Hypothalamus (tissue), 51 donors: ENCODE measurements at places on chromosomes 11 and 22.

DNA sequence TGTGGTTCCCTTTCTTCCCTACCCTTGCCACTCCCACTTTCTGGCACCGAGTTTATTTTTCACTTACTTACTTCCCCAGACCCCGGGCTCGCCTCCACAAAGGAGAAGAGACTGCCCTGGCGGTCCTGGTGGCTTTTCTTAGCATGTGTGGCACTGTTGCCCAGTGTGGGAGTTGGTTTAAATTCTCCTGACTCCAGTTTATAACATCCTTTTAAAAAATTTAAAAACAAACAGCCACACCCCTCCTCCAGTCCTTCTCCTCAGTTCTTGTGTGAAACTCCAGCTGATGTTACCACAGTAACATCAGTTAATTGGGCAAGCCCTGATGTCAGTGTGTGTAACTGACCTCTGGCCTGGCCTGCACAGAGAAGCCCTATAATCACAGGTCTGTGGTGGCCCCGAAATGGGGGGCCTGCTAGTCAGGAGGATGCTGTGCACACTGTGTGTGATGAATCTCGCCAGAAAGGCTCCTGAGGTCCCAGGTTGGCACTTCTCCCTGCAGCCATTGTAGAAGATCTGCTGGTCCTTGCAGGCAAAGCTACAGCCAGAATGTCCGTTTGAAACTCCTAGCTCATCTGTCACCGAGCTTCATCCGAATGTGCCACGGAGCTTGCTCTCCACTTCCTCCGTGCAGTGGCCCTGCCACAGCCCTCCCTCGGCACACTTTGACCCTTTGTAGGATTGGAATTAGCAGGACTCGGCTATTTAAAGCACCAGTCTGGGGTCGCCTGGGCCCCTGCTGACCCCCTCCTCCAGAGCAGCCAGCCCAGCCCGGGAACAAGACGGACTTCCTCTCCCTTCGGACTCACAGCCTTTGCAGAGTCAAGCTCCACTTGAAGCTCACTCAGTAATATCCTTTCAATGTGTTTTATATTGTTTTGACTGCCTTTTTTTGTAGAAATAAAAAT lies 7.6 kb downstream of the YDJC start:
- no peak for DNase-seq

DNA sequence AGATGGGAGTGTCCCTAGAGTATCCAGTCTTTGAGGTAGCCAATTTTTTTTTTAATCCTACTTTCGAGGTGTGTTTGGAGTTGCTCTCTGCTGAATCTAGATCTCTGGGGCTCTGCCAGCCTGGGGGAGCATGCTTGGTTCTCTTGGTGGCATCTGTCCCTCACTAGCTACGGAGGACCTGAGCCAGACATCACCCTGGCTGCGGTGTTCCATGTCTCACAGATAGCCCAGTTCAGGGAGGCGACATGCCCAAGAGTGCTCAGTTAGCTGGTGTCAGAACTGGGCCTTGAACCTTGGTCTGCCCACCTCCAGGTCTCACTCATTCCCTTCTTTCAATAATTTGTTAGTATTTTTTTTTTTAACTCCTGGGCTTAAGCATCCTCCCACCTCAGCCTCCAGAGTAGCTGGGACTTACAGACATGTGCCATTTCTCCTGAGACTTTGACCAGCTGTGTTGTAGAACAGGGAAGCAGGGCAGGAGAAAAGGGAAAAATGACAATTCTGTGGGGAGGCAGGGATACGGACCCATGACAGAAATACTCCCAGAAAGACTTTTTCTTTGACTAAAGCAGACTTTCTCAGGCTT lies 621 bp downstream of the HMOX1 start:
- DNase-seq = no peak

DNA sequence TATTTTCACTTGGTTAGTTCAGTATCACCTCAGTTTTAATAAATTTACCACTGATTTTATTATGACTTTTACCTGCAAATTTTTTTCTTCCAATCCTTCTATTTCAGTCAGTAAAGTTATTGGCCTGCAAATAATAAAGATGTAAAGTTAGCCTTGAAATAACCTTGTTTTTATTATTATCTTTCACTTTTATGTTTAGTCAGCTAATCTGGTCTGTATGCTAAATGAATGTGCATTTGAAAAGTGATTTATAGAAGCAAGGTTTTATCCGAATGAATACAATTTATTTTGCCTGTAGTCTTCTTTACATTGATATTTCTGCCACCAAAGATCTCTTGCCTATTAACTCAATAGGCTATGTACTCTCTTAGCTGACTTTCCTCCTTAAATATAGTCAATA lies 425.7 kb downstream of the CNTN5 start:
- DNase-seq = no peak

- DNase-seq = no peak
Measured at GRCh38 chr11:59216641-59217564, 4.2 kb upstream of the MPEG1 start.
